ENCODE measurements at places on chromosomes 11 and 22. TPM values are rescaled to one million over a fixed set of nuclear protein-coding genes. Genes with fewer than 3 reads are reported as not detected.

The KRTAP5-10 gene
- total RNA-seq = not detected

The THRSP gene
- not detected for total RNA-seq

The RIN1 gene
- total RNA-seq = 7.4 TPM

GRCh38 chr22:31879585-31879984 lies 64.8 kb upstream of the YWHAH start:
- no peaks in the 10 kb centered on the region for H3K4me1 ChIP-seq
- DNase-seq = no peak
- no peaks in the 10 kb centered on the region for H3K27me3 ChIP-seq
- no peak overlapping the region for H3K27ac ChIP-seq
- no peak overlapping the region for H3K4me3 ChIP-seq

GRCh38 chr11:10072142-10072541 lies 221.9 kb downstream of the SBF2 start:
- DNase-seq = no peak
- H3K27ac ChIP-seq = no peak overlapping the region
- H3K4me1 ChIP-seq = no peaks in the 10 kb centered on the region
- no peak overlapping the region for H3K4me3 ChIP-seq
- H3K36me3 ChIP-seq = no peaks in the 10 kb centered on the region

Measured in upper lobe of right lung (tissue), 1 donor.